ENCODE measurements at places on chromosomes 5 and 9.

DNA sequence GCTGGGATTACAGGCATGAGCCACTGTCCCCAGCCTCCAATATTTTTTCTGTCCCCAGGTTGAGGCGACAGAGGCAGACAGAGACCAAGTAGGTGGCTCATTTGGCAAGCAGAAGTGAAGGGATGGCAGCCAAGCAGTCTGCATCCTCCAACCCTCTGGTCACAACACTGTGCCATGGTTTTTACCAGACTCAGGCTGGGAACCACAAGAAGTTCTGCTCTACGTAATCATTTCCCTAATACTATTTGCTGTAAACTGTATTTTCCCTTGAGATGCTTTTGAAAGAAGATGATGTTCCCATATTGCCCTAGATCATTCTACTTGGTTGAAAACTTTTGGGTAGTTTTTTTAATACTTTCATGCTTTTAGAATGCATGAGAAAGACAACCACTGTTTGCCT lies 40.5 kb downstream of the PTTG1 start:
- no peak for DNase-seq

DNA sequence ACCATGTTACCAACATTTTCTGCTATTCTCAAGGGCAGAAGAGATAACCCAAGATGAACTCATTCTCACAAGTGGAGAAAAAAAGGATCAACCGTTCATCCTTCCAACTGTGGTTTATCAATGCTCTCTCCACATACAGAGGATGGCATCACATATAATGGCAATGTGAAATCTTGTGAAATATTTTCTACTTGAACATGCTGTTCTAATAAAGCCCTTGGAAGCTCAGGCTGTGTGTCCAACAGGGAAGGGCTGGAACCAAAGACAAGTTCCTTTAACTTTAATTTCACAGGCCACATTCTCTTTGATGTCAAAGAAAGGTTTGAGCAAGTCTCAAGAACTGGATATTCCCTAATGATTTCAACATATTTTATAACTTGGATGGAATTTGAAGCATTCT lies 230.5 kb downstream of the SPOCK1 start:
- no peak for DNase-seq

GRCh38 chr5:122967625-122968024 lies 68.9 kb downstream of the PPIC start:
- DNase-seq: no peak

- no peak for DNase-seq
Measured at GRCh38 chr9:129745200-129745599, 7.6 kb downstream of the PTGES start.

DNA sequence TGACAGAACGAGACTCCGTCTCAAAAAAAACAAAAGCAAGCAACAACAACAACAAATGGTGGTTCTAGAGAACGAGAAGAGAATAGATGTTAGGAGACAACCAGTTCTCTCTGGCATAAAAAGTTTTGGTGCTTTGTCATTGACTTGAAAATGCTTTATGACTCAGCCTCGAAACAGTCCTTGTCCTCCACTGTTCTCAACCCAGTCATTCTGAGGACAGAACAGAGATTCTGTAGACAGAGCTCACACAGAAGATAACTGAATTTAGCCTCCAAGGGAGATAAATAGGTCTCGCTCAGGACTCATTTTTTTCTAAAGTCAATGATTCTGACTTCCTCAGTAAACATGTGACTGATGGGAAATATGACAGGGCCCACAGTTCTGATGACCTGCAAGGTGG lies 76.0 kb upstream of the FSTL4 start:
- no peak for DNase-seq

DNA sequence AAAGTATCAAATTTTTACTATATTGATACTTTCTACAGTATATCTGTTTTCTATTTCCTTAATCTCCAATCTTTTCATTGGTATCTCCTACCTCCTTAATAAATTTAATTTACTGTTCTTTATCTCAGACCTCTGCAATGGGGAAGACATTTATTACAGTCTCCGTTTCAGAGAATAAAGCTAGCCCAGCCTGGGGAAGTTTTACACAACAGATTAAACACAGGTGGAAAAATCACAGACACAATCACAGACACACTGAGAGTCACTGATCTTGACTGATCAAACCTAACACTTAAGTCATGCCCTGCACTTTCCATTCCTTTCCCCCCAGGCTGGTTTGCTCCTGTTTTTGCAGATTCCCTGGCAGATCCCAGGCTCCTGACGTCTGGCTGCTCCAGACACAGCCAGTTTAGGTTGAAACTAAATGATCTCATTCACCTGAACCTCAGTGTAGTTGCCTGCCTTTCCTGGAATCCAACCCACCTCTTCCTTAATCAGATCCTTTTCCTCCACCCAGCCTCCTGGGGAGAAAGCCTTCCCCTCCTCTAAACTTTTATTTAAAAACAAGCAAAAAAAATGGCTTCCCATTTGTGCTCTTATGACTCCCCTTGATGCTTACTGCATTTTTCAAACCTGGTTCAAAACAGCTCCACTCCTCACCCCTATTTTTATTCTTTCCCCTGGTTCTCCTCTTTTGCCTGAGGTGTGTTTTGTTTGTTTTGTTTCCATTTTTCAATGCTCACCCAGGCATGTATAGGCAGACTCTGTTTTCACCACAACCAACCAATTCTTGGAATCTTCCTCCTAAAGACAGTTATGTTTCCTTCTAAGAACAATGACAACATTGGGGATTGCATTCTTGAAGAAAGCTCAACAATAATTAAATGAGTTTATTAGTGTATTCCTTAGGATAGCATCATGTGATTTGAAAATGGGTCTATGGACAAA lies 29.5 kb upstream of the OSMR start:
- DNase-seq: no peak

- no peak for DNase-seq
Measured at GRCh38 chr9:82722051-82722450, 340.9 kb downstream of the RASEF start.

DNA sequence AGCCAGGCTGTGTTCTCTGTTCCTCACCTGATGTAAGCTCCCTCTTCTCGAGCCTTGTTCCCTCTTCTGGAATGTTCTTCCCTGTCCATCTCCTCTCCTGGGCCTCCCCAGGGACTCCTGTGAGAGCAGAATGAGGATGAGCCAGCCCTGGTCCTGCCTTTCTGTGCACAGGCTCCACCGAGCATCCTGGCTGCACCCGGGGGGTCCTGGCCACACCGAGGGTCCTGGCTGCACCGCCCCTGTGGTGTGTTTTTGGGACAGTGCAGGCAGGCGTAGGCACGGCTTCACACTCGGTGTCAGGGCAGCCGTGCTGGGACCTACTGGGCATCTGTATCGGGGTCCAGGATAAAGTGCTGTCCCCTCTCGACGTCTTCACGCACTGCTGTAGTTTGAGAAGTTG lies 17.8 kb downstream of the FBXW5 start:
- DNase-seq: no peak

DNA sequence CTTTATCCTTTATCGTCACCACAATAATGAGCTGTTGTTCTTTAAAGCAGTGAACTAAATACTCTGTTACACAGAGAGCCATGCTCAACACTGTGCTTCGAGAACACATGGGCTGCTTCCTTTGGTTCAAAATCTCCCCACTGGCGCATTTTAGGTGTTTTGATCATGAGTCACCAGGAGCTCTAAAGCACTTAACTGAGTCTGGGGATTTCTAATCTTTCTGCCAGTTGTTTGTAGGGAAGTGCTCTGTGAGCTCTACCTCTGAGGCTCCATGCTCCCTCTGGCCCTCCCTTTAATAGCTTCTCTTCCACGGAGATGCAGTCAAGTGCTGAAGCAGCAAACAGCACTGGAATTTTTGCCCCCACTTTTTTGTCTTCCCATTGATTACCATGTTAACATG lies 17.0 kb downstream of the ERAP2 start:
- peak; percentile 22 for DNase-seq

DNA sequence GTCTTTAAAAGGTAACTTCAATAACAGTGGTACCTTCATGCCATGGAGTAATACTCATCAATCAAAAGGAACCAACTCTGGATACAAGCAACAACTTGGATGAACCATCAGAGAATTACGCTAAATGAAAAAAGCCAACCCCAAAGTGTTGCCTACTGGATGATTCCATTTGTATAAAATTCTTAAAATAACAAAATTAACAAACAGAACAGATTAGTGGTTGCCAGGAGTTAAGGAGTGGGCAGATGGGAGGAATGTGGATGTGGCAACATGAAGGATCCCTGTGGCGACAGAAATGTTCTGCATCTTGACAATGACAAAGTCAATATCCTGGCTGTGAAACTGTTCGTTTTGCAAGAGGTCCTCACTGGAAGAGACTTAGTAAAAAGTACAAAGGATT lies 50.5 kb downstream of the SPTLC1 start:
- no peak for DNase-seq

DNA sequence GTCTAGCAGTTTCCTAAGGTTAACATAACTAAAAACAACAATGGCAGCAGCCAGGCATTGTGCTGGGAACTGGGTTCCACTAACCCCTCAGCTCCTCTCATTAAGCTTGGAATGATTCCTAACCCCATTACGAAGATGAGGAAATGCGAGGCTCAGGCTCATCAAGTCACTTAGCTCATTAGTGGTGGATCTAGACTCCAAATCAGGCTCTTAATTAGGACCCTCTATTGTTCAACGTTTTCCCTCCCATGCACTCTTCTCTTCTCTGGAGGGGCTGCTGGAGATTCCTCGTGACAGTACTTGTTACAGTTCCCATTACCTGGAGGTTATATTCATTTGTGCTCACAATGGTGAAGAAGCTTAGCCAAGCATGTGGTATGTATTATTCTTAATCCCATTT lies 6.5 kb downstream of the TAS2R1 start:
- no peak for DNase-seq

GRCh38 chr9:27145143-27145542 lies 36.1 kb downstream of the TEK start:
- no peak for DNase-seq

DNA sequence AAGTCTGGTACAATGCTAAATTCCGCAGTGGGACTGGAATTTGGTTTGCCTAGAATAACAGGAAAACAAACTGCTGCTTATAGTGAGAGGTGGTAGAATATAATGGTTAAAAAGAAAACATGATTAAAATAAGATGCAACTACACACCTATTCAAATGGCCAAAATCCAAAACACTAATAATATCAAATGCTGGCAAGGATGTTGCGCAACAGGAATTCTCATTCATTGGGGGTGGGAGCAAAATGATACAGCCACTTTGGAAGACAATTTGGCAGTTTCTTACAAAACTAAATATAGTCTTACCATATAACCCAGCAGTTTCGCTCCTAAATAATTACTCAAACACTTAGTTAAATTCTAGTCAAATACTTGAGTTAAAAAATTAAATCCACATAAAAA lies 50.8 kb upstream of the TPD52L3 start:
- DNase-seq: no peak

DNA sequence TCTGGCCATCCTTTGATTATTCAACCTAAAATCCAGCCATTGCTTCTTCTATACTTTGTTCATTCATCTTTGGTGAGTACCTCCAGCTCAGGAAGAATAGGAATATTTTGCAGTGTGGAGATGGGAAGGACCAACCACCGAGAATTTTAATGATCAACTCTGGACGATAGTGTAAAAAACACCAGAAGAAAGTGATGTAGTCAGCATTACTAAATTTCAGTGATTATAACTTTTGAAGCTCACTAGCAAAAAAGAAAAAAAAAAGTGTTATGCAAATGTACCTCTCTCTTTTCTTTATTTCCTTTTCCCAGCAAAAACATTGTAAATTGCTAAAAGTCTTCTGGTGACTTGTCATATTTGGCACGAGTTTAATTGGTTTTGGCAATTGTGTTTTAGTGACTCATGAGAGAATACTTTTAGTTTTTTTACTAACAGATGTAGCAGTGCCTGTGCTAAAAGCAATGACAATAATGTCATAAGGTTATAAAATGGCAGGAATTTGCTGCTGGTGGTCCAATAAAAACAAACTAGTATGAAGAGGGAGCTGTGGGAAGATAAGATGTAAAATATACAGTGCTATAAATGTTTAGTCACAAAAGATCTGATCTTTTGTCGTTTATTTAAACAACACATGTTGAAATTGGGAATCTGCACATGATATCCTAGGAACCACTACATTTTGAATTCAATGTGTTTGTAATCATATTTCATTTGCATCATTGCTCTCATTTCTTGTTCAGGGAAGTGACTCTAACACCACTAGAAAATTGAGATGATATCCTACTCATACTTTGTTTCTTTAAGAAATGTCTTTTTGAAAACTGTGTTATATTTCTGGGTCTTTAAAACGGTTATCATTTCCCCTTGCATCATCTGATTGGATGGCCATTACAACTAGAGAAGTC lies 81.3 kb upstream of the ERCC6L2 start:
- no peak for DNase-seq

GRCh38 chr5:141633871-141634561 lies 2.6 kb downstream of the HDAC3 start:
- no peak for DNase-seq

GRCh38 chr9:131308906-131309529 lies 19.5 kb downstream of the PLPP7 start:
- no peak for DNase-seq

DNA sequence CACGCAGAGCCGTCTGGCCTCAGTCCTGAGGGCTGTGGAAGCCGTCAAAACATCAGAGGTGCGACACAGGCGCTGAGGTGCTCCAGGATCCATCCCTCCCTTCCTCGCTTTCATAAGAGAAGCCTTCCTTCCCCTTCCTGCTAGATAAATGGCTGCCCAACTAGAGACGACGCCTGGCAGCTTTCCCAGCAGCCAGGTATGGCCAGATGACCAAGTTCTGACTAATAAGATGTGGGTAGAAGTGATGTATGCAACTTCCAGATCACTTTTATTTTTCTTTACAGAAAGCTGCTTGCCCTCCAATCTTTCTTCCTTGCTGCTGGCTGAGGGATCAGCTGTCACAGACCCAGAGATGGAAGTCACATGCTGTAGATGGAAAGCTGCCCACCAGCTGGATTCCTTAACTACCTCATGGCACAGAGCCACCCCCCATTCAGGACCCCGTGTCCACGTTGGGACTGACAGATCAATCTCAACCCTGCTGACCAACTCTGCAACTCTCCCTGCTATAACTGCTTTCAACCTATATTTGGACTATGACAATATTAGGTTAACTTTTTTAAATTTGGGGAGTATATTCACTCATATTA lies 8.8 kb downstream of the MAPK9 start:
- no peak for DNase-seq

GRCh38 chr9:89985068-89985467 lies 380.3 kb downstream of the GADD45G start:
- DNase-seq: no peak

- DNase-seq: peak; percentile 31
Measured at GRCh38 chr5:179608131-179608581, 15.3 kb downstream of the HNRNPH1 start.

DNA sequence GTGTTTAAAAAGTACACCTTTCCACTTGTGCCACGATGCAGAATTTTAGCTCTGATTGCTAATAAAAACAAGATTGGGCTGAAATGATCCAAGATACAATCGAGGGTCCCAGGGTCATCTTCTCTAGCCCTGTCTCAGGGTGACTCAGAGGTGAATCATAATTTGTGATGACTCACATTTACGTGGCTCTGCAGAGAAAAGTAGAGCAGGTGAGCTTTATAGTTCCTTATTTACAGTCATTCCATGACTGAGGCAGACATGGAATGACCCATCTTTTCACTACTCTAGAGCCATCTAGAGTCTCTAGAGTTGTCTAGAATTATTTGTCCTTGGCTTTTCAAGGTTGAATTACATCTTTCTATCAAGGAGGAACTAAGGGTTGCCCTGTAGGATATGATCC lies 155.2 kb downstream of the GAS1 start:
- DNase-seq: no peak
